Ureter (tissue), 1 donor: ENCODE measurements at places on chromosomes 16 and 17.

DNA sequence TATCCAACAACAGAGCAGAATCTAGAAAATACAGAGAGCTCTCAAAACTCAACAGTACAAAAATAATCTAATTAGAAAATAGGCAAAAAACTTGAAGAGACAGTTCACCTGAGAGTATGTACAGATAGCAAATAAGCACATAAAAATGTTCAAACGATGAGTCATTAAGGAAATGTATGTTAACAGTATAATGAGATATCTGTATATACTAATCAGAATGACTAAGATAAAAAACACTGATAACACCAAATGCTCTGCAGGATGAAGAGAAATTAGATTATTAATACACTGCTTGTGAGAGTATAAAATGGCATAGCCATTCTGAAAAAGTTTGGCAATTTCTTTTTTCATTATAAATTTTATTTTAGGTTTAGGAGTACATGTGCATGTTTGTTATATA is 1307.6 kb upstream of the GOT2 start:
- DNase-seq, result no peak

DNA sequence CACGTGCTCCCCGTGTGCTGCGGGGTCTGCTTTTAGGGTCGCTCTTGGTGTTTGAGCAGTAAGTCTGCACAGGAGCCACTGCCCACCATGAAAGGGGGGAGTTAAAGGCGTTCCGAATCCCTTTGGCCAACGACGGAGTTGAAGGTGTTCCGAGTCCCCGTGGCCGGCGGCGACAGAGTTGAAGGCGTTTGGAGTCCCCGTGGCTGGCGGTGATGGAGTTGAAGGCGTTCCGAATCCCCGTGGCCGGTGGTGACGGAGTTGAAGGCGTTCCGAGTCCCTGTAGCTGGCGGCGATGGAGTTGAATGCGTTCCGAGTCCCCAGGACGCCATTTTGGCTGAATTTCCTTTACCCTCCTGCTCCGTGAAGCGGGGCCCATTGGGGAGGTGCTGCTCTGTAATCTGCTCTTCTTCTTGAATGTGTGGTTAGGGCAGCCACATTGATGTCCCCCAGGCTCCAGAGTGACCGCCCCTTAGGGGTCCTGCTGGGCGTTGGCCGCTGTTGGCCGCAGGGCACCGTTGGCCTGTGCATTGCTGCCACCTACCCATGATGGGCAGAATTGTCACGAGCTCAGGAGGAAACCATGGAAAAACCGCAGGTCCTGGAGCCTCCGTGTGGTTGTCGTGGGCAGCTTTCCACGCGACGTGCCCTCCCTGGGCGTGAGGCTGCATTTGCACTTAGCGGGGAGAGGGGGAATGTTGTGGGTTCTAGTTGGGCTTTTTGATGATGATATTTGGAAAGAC is 73.7 kb upstream of the ZNF750 start:
- DNase-seq, result no peak

DNA sequence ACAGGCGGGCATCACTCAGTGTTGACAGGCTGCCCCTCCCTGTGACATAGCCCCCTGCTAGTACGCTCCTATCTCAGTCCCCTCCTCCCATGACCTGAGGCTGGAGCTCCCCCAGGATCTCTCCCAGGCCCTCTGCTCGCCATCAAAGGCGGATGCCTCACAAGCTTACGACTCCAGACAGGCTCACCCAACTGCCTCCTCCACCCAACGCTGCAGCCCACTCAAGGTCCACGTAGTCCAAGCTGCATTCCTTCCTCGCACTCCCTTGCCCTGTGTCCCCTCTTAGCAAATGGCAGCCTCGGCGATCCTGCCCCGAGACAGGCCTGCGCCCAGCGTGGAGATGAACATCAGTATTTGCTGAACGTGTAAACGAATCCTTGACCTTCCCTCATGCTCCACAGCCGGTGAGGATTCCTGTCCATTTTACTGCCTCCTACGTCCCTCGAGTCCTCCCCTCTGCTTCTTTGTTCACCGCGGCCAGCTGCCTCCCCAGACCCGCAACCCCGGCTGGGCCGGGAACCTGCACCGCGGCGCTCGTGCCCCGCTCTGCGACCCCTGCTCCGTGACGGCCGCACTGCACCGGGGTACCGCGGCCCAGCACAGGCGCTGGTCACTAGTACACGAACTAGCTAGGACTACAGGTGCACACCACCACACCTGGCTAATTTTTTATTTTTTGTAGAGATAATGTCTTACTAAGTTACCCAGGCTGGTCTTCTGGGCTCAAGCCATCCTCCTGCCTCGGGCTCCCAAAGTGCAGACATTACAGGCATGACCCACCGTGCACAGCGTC is 838 bp upstream of the TMEM97 start:
- DNase-seq, result no peak

DNA sequence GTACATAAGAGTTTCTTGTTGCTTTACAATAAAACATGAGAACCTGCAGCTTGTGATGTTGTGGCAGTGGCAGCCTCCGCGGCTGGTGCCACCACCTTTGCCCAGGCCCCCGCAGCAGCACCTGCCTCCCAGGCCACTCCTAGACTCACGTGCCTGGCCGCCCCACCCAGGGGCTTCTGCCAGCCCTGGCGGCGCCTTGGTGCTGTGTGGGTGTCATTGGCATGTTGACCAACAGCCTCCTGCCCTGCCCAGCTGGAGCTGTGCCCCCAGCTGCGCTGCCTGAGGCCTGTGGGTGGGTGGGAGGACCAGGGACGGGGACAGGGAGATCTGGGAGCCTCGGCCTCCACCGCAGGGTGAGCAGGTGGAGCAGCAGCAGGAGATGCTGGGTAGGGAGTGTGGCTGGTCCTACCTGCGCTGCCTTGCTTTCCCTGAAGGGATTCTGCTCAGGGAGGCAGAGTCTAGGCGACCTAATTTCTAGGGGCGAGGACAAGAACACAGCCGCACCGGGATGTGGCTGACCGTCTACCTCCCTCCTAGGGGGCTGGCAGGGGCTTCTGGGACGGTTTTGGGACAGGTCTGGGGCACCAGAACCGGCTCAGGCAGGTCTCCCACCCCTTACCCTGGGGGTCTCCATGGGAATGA is 428 bp upstream of the DNASE1L2 start:
- no peak for DNase-seq

DNA sequence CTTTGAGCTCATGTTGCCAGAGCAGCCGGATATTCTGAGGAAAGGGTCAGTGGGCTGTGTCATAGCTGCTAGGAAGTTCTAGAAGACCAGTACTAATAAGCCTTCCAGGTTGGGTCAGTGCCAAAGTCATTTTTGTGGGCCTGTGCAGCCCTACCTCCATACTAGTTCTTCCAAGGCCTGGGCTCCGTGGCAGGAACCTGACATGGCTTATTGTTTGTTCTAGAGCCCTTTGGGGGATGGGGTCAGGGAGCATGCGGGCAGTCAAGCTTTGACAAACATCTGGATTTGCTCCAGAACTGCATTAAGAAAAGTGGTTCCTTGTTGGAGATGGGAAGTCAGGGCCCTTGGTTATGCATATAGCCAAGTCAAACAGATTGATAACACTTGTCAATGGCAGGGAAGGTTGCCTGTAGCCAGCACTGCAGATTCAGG is 7.6 kb downstream of the ALKBH5 start:
- no peak for DNase-seq

DNA sequence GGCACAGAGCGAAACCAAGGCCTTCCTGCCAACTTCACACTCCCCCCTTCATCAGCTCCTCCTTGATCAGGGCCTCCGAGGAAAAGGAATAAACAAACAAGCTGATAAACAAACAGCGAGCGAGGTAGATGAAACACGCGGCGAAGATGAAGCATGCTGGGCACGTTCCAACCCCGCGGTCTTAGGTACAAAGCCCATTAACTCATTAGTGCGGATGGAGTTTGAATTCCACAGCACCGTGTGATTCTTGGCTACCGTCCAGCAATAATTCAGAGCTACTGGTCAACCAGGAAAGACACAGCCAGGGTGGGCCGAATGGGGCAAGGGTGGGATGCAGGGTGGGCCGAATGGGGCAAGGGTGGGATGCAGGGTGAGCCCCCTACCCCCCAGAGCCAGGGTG is 67.3 kb downstream of the RBFOX3 start:
- no peak for DNase-seq
